Mucosa of descending colon (tissue), 3 donors: ENCODE measurements at places on chromosomes 4 and X. TPM values are rescaled to one million over a fixed set of nuclear protein-coding genes. Genes with fewer than 3 reads are reported as not detected.

The GPRASP3 gene
- 11.4 TPM for total RNA-seq

The RBM47 gene
- 258 TPM for total RNA-seq

The SLITRK2 gene
- total RNA-seq: 0.05 TPM

The FAM9C gene
- 0.13 TPM for total RNA-seq

The DMP1 gene
- not detected for total RNA-seq

The PAGE1 gene
- not detected for total RNA-seq

The TCEAL7 gene
- total RNA-seq: 12.1 TPM

The STPG2 gene
- 0.41 TPM for total RNA-seq

The CENPVL1 gene
- not detected for total RNA-seq

The TLR10 gene
- total RNA-seq: 0.17 TPM

The AFF2 gene
- 0.63 TPM for total RNA-seq

The IBSP gene
- total RNA-seq: not detected

The BTK gene
- total RNA-seq: 5.6 TPM

The MAGEC1 gene
- total RNA-seq: not detected

The GYPA gene
- not detected for total RNA-seq

The CT45A10 gene
- total RNA-seq: not detected

The UGT2B17 gene
- total RNA-seq: 534 TPM

The BST1 gene
- 14.6 TPM for total RNA-seq

The ZNF595 gene
- 17.5 TPM for total RNA-seq

The CT47A7 gene
- not detected for total RNA-seq

The GAGE12H gene
- total RNA-seq: not detected

The FAM241A gene
- 0.75 TPM for total RNA-seq

The GYPB gene
- not detected for total RNA-seq

The MSL3 gene
- 19.5 TPM for total RNA-seq

The MAGEB1 gene
- not detected for total RNA-seq

The RTL3 gene
- 1.1 TPM for total RNA-seq

The AGTR2 gene
- 0.09 TPM for total RNA-seq

The TEX13C gene
- total RNA-seq: not detected

The PDZD4 gene
- 1.5 TPM for total RNA-seq

The RAB33A gene
- 0.47 TPM for total RNA-seq

The IL3RA gene
- total RNA-seq: 8.5 TPM

The TIGD2 gene
- total RNA-seq: 5.3 TPM

The MAGEA4 gene
- not detected for total RNA-seq

The ETNPPL gene
- not detected for total RNA-seq

The GLA gene
- 26.9 TPM for total RNA-seq

The KCTD8 gene
- 0.54 TPM for total RNA-seq

The STAP1 gene
- total RNA-seq: 0.25 TPM

The ADGRL3 gene
- 10.8 TPM for total RNA-seq

The ARX gene
- total RNA-seq: 0.13 TPM

The UGT2B11 gene
- total RNA-seq: 0.13 TPM

The MGAT4D gene
- total RNA-seq: not detected

The CT45A1 gene
- not detected for total RNA-seq

The WAS gene
- 4.4 TPM for total RNA-seq

The QRFPR gene
- not detected for total RNA-seq
